ENCODE measurements at places on chromosomes 1 and 21.

- DNase-seq = peak; percentile 41
Measured at GRCh38 chr1:231546693-231547092, 18.2 kb downstream of the TSNAX start.

- DNase-seq = no peak
Measured at GRCh38 chr1:8349961-8350360, 32.0 kb downstream of the SLC45A1 start.

DNA sequence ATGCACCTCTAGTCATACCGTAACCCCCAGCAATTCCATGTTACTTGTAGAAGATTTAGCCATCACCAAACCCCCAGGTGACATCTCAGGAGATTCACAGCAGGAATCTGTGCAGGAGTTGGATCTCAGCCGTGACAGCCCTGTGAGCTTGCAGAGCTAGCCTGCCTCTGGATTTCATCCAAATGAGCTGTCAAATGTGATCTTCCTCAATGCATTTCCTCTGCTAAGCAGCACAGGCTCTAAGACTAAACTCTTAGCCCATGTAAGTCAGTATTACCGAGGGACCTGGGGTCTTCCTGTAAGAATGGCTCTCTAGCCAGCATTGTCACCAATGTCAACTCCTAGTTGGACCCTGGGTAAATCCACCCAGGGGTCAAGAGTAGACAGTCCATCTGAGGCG is 41.7 kb downstream of the UMODL1 start:
- no peak for DNase-seq

- DNase-seq = no peak
Measured at GRCh38 chr21:36934864-36935420, 31.5 kb downstream of the HLCS start.

Measured in NCI-H524 treated with DMSO at 0.1 percent for 48 hours (cell line).